NCI-H226 (cell line): ENCODE measurements at places on chromosomes 4 and X.

GRCh38 chrX:131277543-131278136 lies 11.5 kb downstream of the IGSF1 start:
- DNase-seq: no peak

DNA sequence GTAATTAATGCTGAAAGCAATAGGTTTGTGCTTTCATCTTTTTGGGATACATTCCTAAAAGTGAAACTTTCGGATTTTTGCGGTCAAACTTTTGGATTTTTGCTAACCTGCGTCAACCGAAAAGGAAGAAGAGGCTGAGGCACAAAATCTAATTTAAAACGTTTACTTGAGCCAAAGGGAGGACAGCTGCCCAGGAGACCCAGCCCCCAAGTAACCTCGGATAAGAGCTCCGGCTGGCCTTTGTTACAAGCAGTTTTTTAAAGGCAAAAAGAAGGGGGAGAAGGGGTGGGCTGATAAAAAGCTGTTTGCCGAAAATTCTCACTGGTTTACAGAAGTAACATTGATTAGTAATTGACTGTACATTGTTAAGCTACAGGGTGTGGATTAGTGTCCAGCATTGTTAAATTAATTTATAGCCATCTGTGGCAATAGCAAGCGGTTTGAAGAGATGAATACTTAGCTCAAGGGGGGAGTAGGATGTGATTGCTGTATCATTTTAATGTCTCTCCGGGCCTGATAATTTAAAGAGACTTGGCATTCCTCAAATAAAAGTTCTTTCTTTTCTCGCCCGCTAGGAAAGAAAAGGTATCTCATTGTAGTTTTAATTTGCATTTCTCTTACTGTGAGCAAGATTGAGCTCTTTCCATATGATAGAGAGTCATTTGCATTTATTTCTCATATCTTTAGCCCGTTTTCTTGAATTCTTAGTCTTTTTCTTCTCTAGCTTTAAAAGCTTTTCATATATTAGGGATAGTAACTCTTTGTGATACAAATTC lies 59.1 kb upstream of the USP9X start:
- DNase-seq: no peak

DNA sequence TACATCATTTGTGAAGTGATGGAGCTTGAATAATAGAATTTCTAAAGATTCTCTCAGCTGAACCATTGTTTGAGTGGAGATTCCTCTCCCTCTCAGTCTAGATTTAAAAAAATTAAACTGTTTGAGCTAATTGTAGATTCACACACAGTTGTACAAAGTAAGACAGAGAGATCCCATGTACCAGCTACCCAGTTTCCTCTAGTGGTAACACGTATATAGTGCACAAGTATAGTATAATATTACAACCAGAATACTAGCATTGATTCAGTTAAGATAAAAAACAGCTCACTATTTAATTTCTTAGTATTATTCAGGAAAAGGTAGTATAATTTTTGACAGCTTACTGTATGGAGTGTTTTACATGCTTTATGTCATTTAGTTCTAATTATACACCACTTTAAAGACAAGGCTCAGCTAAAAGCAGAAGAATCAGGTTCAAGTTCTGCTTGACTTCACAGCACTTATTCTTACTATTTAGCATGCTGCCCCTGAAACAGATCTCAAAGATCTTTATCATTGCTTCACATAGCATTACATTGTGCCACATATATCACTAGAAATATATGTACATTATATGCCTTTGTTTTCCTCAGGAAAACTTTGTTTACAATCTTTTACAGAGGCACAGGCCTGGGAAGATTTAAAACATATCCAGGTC lies 136.1 kb downstream of the SNCA start:
- no peak for DNase-seq

DNA sequence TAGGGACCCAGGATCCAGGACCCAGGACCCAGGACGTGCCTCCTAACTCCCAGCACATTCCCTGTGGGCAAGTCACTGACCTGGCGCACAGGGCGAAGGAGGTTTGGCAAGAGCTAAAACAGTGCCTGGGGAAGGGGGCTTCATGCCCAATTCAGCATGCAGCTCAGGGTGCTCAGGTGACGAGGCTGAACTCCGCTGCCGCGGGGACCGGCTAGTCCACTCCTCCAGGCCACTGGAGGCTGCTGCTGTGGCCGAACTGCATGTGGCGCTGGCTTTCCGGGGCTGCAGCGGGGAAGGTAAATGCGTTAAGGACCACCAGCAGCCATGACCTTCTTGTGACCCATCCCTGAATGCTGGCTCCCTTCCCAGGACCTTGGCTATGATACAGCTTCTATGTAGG lies 4.9 kb upstream of the PIM2 start:
- no peak for DNase-seq

- DNase-seq: no peak
Observed at GRCh38 chrX:66050140-66050569, 10.3 kb upstream of the VSIG4 start.

GRCh38 chr4:174553031-174553430 lies 30.7 kb upstream of the HPGD start:
- no peak for DNase-seq

GRCh38 chr4:24674279-24674678 lies 89.9 kb upstream of the DHX15 start:
- no peak for DNase-seq

DNA sequence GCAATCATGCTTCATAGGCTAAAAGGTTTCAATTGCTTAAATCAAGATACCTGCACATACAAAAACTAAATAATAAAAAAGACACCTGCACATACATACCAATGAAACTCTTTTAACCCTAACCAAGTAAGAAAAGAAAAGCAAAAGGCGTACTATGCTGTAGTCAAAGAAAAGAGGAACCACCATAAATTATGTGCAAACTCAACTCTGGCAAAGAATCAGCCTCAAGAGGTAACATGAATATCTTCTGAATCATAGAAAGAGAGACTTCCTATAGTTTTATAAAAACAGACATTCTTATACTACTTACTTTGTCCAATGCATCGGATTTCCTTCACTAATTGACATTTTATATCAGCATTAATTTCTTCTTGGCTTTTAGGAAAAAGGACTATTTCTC lies 29.3 kb downstream of the MMGT1 start:
- DNase-seq: no peak

DNA sequence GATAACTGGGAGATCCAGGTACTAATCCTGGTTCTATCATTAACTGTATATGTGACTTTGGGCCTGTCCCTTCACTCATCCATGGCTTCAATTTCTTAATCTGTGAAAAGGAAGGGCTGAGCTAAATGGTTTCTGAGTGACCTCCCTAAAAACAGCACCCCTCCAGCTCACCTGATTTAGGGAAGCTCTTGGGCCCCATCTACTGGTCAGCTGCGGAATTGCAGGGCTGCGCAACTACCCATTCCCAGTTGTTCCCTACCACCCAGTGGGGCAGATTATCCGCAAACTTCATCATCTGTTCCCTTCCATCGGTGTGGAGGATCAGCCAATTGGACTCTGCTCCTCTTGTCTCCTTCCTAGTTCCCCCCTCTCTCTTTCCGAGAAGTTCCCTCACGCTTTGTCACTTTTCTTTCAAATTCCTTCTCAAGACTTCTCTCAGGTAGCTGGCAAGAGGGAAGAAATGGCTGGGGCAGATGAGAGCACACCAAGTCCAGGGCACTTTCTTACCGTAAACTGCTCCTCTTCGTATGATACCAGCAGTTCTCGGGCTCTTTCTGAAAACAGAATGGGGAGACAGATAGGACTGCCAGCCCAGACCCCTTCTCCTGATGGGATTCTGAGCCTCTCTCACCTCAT lies 5.8 kb downstream of the LAS1L start:
- DNase-seq: no peak

DNA sequence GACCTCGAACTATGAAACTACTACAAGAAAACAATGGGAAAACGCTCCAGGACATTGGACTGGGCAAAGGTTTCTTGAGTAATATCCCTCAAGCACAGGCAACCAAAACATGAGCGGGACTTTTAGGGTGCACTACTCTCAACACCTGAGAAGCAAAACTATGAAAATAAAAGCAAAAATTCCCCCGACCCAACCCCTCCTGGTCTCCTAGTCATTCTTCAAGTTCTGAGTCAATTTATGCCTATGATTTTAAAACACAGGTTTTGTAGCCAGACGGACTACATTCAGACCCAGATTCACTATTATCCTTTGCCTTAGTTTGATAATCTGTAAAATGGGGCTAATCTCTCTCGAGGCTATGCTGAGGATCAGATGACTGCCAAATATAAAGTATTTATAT lies 97.0 kb downstream of the SOWAHB start:
- DNase-seq: no peak

GRCh38 chrX:129719931-129720530 lies 18.7 kb upstream of the XPNPEP2 start:
- no peak for DNase-seq

- DNase-seq: no peak
Observed at GRCh38 chrX:80181079-80181478, 166.5 kb downstream of the TBX22 start.

DNA sequence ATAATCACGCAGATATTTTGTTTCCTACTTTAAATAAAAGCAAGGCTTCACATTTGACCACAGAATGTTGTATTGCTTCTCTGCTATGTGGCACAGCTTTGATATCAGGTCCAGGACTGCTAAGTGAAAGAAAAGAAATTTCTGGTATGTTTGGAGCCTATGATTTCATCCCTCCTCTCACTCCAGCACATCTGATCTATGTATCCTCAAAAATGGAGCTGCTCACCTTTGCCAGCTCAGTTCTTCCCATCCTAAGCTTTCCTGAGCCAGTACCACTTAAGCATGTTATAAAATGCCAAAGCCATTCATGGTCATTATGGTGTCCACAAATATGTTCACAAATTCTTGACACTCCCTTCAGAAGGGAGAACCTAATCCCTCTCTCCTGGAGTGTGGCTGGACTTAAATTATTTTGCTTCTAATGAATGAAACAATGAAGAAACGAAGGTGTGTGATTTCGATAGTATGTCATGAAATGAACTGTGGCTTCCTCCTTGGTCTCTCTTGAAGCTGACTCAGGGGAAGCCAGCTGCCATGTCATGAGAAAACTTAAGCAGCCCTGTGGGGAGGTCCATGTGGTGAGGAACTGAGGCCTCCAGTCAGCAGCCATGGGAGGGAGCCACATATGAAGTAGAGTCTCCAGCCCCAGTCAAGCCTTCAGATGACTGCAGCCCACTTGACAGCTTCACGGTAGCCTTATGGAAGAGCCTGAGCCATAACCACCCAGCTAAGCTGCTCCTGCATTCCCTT lies 207.7 kb downstream of the MGST2 start:
- DNase-seq: no peak

DNA sequence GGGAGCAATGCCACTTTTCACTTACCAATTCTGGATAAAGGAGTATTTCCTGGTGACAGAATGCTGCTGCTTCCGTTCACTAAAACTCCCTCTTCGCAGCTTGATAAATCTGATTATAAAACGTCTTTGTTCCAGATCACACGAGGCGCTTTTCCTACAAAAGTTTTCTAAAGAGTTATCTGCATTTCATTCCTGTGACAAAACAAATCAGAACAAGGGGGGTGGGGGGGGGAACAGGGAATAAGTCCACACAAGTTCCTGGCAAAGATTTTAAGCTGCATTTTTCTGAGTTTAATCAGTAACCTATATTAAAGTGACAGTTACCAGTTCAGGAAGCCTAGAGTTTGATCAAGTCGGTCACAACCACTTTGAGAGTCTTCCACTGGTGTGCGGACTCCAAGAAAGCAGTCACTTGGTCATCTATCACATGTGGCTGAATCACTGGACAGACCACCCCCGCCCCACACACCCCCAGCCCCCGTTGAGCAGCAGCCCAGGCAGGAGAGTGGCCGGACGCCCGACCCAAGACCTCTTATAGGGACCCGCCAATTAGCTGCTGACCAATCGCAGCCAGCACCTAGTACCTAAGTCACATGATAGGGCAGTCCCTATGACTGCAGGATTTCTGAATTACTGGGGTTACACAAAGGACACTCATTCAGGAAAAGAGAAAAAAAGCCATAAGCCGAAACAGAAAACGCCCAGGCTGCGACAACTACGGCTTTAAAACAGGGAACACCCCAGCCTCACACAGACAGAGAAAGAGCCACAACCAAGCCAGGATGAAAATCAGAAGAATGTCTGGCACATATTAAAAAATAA lies 569.3 kb upstream of the DIPK2B start:
- peak; percentile 77 for DNase-seq

DNA sequence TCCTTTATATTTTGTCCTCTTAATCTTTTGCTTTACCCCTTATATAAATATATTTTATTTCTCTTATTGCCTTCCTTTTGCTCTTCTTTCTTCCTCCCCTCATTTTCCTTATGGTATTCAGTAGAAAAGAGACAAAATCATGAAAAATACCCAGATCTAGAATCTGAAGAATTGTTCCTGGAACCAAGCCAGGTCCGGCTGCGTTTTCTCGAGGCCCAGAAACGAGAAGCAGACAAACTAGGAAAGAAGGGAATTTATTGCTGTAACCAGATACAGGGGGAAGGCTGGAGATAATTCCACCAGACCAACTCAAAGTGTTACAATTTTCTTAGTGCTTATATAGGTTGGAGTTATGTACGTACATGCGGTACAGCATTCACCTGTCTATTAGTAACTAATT lies 328.7 kb downstream of the GABRG1 start:
- no peak for DNase-seq

DNA sequence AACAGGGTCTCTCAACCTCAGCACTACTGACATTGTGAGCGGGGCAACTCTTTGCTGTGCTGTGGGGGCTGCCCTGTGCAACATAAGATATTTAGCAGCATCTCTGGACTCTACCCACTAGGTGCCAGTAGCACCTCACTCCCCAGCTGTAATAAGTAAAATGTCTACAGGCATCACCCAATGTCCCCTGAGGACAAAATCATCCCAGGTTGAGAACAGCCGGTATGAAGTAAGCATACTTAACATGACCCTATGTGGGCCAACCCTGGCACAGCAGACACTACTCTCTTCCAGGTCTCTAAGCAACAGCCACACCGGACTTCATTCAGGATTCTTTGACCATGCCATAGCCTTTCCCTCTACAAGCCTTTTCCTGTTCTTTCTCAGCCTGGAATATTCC lies 10.5 kb upstream of the MGST2 start:
- DNase-seq: peak; percentile 9

GRCh38 chr4:162497564-162498167 lies 333.9 kb upstream of the FSTL5 start:
- DNase-seq: no peak

GRCh38 chr4:61333490-61333889 lies 133.4 kb downstream of the ADGRL3 start:
- no peak for DNase-seq

DNA sequence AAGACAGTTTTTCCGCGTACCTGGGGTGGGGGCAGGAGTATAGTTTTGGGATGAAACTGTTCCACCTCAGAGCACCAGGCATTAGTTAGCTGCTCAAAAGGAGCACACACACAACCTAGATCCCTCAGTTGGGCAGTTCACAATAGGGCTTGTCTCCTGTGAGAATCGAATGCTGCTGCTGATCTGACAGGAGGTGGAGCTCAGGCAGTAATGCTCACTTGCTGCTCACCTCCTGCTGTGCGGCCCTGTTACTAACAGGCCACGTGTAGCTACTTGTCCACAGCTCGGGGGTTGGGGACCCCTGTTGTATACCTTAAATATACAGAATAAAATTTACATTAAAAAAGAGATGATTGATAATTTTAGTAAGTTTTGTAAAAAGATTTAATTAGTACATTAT lies 191.5 kb downstream of the SLC7A11 start:
- peak; percentile 18 for DNase-seq
